ENCODE measurements at places on chromosomes 13 and 19. TPM values are rescaled to one million over a fixed set of nuclear protein-coding genes. Genes with fewer than 3 reads are reported as not detected.
A peak's percentile ranks its signal among the peaks of the same experiment; 100 is the strongest.

DNA sequence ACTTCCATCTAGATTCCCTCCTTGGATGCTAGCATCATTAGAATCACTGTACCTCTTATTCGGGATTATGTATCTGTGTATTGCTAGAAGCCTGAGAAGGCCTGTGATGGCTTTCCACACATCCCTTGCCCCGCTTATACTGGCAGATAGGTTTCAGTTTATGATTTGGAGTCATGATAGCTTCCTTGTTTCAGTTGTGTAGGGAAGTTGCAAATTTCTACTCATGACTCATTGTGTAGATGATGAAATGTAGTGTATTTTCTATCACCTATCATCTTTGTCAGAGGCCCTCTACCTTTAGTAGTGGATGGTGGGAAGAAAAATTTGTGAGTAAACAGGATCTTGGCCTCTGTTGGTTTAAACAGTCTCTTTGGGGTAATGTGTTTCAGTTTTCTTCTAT, 165.2 kb downstream of the GGACT start:
- DNase-seq: no peak

- DNase-seq: peak; percentile 67
Measured at GRCh38 chr13:113441661-113442060, 11.6 kb downstream of the ADPRHL1 start.

DNA sequence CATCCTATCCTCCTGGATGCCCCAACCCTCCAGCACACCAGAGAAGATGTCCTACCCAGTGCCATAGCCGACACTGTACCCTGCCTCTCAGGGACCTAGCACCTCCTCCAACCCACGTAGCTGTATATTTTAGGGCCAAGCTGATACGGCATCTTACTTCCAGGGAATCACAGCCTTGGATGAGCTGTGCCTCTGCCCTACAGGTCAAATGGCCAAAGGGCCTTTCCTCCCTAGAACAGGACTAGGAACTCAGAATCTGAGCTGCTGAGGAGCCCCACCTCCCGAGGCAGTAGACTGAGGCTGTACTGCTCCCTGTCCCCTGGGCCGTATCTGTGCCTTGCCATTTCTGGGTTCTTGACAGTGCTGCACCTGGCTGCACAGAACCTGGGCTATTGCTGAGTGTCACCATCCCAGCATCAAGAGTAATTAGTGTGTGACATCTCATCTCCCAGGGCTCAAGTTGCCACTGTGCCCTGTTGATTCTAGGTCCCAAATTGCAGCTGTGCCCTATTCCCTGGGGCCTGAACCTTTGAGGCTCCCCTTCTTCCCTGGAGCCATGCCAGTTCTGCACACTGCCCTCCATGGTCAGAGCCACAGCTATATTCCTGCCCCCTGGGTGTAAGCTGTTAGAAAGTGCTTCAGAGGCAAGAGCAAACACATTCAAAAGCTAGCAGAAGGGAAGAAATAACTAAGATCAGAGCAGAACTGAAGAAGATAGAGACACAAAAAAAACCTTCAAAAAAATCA, 41.0 kb downstream of the VWA8 start:
- no peak for DNase-seq

DNA sequence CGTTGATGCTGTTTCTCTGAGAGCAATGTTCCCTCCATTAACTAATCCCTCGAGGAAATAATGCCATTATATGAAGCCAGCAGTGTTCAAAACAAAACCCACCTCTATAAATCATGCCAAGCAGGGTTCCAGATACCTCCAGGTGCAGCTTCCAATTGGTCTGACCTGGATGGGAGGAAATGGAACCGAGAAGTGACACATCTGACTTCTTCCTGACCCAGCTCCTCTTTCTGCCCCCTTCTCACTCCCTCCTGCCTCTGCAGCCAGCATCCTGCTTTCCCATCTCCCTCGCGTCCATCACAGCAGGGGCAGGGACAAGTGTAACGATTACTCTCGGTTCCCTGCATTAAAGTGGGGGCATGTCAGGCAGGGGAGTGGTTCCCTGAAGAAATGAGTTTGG, 37.5 kb downstream of the HSPH1 start:
- DNase-seq: no peak

- no peak for DNase-seq
Measured at GRCh38 chr19:35290381-35291127, 1.4 kb upstream of the MAG start.

- DNase-seq: no peak
Measured at GRCh38 chr19:40314656-40315055, 29.5 kb upstream of the AKT2 start.

DNA sequence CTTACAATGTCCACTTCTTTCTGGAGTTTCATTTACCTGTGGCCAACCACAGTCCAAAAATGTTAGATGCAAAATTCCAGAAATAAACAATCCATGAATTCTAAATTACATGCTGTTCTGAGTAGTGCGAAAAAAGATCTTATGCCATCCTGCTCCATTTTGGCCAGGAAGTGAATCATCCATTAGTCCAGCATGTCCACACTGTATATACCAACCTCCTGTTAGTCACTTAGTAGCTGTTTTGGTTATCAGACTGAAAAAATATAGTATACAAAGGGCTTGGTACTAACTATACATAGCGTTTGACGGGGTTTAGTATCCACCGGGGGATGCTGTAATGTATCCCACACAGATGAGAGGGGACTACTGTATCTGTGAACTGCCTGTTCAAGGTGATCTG, 618.0 kb upstream of the ARGLU1 start:
- no peak for DNase-seq

DNA sequence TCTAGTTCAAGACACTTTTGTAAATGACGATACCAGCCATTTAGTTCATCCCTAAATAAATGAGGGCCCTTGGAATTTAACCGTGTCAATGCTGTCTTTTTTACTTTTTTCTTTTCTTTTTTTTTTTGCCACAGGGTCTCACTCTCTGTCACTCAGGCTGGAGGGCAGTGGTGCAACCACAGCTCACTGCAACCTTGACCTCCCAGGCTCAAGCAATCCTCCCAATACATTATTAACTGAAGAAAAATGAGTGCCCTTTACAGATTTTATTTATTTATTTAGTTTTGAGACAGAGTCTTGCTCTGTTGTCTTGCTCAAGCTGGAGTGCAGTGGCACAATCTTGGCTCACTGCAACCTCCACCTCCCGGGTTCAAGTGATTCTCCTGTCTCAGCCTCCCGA, 2.9 kb upstream of the MED4 start:
- DNase-seq: no peak

- DNase-seq: no peak
Measured at GRCh38 chr13:65461590-65461989, 1768.5 kb downstream of the PCDH9 start.

GRCh38 chr19:2010135-2010668, 5.3 kb downstream of the BTBD2 start:
- DNase-seq: no peak

DNA sequence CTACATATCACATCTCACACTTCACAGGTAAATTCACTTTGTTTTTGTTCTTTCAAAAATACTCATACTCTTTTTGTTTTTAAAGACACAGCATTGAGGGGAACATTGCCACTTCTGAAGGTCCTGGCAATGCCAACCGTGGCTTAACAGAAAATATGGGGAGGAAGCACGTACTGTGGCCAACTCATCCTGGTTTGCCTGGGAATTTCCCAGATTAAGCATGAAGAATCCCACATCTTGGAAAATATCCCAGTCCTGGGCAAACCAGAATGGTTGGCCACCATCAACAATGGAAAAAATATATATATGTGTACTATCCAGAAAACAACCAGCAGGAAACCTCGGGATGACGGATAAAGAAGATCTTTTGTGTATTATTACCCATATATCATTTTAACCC, 1032.2 kb upstream of the SLC10A2 start:
- DNase-seq: no peak

GRCh38 chr13:74272826-74273225, 138.6 kb upstream of the KLF12 start:
- DNase-seq: no peak

GRCh38 chr13:89514534-89515312, 1832.8 kb upstream of the MIR17HG start:
- no peak for DNase-seq

- DNase-seq: no peak
Measured at GRCh38 chr13:39498471-39499114, 104.4 kb downstream of the LHFPL6 start.

DNA sequence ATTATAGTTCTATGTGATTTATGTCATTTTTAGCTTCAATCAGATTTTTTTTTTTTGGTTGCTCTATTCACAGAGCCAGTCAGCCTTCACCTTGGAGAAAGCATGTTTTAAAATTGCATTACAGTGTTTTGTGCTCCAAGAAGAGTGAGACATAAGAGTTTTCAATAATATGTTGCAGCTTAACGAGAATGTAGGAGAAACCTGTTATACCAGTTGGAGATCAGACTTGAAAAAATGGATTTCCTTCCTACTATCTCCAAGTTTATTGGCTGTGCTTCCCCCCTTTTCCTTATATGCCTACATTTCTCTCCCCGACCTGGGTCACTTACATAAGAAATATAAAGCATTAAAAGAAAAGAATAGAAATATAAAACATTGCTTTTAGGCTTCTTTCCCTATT, 123.9 kb upstream of the ARGLU1 start:
- no peak for DNase-seq

DNA sequence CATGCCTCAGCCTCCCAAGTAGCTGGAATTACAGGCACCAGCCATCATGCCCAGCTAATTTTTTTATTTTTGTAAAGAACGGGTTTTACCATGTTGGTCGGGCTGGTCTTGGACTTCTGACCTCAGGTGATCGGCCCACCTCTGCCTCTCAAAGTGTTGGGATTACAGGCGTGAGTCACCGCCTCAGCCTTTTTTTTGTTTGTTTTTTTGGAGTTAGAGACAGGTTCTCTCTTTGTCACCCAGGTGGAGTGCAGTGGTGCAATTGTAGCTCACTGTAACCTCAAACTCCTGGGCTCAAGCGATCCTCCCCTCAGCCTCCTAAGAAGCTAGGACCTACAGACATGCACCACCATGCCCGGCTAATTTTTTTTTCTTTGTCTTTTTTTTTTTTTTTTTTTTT, 15.6 kb upstream of the NOTCH3 start:
- DNase-seq: no peak

DNA sequence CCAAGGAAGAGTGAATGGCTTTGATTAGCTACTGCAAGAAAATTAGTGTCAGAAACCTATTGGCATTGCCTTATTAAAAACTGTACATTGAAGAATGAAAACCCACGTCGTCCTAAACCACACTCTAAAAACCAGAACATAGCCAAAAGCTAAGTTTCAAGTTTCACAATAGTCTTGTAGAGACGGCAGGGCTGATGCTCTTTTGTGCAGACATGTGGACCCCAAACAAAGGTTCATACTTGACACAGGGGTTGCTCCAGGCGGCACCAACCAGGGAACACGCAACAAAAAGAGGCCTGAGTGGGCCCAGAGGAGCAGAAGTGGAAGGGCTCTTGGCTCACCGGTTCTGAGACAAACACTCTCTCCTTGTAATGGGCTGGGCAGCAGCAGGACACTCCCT, 28.6 kb upstream of the MIR17HG start:
- DNase-seq: no peak

DNA sequence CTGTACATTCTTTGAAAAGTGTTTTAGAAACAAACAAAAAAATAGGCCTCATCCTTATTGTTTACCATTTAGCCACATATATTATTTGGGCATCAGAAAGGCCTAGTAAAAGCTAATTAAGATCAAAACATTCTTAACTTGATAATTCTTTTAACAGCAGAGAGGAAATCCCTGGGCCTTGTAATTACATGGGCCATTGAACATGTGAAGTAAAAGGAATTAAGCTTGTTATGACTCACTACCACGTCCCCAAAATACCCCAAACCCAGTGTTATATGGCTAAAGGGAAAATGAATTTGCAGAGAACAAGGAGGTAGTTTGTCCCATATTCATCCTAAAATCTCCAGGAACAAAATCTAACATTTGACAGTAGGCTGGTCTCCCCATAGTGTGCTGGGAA, 439.8 kb downstream of the ITGBL1 start:
- DNase-seq: no peak

DNA sequence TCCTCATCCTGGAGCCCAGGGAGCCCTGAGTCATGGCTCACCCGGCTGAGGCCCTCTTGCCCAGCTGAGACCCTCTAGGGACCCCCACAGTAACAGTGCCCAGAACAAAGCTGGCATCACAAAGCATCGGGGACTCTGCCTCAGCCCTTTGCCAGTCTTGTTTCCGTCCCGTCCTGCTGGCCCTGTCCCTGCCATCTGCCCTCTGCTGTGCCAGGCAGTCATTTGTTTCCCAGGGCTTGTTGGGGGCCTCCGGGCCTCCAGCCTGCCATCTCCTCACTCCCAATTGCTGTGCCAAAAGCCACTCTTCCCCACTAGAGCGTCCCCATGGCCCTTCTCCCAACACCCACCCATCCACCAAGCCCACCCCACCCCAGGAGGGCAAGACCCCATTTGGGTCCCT, 64.2 kb downstream of the SMARCA4 start:
- DNase-seq: no peak

DNA sequence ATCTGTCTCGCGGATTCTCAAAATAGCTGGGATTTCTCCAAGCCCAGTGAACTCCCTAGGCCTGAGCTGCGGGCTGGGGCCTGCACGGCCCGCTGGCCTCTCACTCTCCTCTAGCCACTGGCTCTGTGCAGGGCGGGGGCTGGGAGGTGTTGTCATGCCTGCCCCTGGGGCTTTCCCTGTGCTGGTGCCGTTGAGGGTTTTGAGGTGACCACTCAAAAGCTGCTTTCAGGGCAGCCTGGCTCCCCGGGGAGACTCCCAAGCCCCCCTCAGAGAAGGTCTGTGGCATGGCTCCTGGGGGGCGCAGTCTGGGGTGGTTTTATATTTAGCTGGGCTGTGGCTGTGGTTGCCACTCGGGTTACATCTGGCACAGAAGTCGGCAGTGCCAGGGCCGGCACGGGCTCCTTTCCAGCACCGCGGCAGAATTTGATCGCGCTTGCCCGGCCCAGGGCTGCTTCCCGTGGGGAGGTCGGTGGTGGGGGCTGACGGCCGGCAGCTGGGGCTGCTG, 10.0 kb downstream of the NDUFB7 start:
- DNase-seq: no peak

DNA sequence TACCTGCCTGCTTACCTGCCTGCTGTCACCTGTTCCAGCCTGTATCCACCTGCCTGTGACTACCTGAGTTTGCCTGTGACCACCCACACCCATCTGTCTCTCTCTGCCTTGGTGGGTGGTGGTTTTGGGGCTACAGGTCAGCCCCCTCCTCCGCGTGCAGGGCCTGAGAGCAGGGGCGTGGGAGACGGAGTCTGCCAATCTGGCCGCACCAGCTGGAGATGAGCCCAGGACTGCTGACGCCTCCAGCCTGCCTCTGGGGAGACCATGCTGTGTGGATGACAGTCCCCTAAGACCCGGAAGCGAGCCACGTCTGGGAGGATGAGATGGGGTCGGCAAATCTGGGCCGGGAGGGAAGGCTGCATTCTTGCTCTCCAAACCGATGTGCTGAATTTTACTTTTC, 15.9 kb upstream of the KCTD15 start:
- no peak for DNase-seq

GRCh38 chr19:13057147-13057572, 45.5 kb downstream of the LYL1 start:
- DNase-seq: no peak

- no peak for DNase-seq
Measured at GRCh38 chr13:20654156-20654555, 49.3 kb upstream of the IL17D start.

- no peak for DNase-seq
Measured at GRCh38 chr13:93268327-93269028, 41.9 kb downstream of the GPC6 start.

WDR88 gene
- not detected for total RNA-seq

PSG6 gene
- total RNA-seq: not detected

ZNF441 gene
- total RNA-seq: 5.7 TPM

RASA3 gene
- 102 TPM for total RNA-seq

PSG2 gene
- total RNA-seq: not detected

All from mesenteric fat pad (tissue), 1 donor.